ENCODE measurements at places on chromosomes 3 and 15.

DNA sequence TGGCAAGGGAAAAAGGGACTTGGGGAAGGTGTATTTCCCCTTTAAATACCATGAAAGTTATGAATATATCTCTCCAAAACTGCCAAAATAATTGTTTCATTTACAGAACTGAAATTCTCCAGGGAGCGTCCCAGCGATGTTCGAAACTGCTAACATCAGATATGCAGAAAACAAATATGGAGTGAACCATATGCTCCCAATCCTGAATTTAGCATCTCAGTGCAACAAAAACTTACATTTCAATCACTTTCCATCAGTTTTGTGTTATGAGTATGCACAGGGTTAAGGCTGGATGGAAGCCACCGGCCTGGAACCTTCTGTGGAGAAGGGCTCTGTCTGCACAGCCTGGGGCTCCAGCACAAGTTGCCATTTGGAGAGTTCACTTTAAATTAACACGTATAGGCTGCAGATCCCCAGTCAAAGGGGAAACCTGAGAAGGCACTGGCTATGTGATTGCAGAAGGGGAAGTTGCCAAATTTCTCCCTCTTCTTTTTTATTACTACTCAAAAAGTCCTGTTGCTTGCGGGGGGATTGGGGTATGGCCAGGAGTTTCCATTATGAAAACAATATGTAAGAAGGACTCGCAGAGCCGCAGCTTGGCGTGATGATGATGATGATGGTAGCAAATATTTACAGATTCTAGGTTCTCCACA is 56.9 kb upstream of the FOXP1 start:
- DNase-seq: no peak

GRCh38 chr15:70101459-70102113 is 3.9 kb upstream of the TLE3 start:
- no peak for DNase-seq

DNA sequence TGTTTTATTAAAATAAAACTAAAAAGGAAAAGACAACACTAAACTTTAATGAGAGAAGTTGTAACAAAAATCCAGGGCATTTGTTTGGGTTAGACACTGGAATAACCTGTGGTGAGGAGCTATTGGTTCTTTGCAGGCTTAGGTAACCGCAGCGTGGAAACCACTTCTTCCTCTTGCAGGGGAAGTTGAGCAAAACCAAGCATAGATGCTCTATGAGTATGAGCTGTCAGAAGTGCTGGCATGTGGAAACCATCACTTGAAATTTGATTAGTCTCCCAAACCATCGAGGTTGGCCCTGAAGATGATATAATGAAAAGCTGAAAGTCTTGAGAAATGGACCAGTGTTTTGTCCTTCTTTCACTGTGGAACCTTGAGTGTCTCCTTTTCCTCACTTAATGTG is 127.1 kb upstream of the RBMS3 start:
- no peak for DNase-seq

- no peak for DNase-seq
These were observed 16.3 kb upstream of the MCF2L2 start for GRCh38 chr3:183444748-183445147.

DNA sequence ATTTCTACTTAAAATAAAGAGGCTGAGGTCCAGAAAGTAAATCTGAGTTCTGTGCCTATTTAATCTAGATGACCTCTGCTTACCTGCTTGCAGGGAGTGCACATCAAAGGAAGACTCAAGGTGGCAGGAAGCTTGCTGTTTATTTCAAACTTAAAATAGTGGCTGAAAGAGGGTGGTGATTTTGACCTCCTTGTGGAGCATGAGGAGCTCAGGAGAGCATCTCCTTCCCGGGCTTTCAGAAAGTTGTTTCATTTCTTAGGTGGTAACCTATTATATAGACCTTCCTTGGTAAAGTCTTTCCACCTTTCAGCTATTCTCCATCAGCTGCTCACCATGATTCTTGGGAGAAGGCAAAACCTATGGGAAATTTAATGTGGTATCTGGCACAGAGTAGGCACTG is 494 bp downstream of the GCSAM start:
- DNase-seq: no peak

DNA sequence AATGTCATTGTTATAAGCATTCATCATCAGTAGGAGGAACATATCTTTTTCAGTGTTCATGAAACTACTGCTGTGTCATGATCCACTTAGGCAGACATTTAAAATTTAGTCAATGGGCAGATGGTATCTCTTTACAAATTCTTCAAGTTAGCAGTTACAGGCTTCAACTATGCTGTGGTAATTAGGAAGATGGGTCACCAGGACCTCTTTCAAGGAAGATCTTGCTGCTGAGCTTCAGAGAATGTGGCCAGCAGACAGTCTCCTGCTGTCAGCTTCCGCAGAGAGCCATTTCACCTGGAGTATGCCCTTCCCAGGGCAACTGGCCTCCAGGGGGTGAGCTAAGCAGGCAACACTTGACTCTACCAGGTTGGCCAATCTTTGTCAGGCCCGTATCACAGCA is 19.4 kb downstream of the IFT57 start:
- no peak for DNase-seq

DNA sequence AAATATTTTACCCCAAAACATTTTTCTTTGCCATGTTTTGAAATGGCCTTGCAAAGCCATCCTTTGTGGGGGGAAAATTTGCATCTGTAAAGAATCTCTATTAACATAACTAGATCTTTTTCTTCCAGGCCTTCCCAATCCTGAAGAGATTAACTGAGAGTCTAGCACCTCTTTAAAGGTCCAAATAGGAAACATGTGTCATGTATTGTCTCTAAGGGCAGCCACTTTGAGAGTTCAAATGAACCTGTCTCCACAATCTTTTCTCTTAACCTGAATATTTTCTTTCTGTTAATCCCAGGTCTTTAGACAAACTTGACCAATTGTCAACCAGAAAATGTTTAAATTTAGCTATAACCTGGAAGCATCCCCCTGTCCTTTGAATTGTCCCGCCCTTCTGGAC is 236.6 kb upstream of the PROK2 start:
- DNase-seq: no peak

- no peak for DNase-seq
These were observed 152.3 kb downstream of the CACNA1D start for GRCh38 chr3:53646723-53647122.

GRCh38 chr3:152650177-152650576 is 184.8 kb upstream of the P2RY1 start:
- DNase-seq: no peak

DNA sequence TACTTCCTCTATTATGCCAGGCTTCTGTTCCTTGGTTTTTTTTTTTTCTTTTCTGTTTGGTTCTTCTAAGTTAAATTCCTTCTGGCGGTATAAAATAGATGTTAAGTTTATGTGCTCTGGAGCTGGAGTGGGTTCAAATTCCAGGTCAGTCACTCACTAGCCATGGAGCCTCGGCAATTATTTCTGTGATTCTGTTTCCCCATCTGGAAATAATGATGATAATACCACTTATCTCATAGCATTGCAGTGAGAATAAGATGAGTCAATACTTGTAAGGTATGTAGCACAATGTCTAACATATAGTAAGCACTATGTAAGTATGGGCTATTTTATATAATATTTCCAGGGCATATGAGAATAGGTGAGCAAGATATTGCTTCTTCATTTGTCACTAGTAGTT is 33.2 kb upstream of the ZDHHC23 start:
- no peak for DNase-seq

Data from epithelial cell of proximal tubule (primary cell).